ENCODE measurements at places on chromosomes 5 and 9. TPM values are rescaled to one million over a fixed set of nuclear protein-coding genes. Genes with fewer than 3 reads are reported as not detected.

DNA sequence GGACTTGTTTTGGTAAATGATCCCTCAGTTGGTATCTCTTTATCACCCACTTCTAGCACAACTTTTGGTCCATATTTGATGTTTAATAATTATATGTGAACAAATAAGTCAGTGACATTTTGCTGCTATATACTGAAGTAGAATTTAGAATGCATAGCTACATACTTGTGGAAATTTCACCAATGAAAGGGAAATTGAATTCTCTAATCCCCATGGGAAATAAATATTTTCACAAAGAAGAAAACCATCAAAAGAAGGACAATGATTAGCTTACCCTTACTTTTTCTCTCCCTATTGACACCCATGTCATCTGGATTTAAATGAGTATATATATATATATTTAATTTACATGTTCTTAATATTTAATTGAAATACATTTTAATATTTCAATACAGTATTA, 94.3 kb upstream of the DAB2 start:
- DNase-seq: no peak

Gene ZFP37
- 1.4 TPM for total RNA-seq

DNA sequence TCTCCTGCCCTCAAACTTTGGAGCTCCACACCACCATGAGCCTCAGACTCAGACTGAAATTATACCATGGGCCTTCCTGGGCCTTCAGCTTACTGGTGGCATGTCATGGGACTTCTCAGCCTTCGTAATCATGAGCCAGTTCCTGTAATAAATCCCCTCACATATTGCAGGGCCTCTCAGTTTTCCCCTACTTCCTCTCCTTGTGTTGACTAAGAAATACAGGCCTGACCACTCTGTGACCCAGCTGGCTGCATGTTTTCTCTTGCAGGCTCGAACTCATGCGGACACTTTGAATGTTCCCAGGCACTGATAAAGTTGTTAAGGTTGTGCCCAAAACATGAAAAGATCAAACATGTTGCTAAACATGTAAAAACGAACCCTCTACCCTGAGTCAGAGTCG, 26.2 kb upstream of the SHC3 start:
- DNase-seq: no peak

DNA sequence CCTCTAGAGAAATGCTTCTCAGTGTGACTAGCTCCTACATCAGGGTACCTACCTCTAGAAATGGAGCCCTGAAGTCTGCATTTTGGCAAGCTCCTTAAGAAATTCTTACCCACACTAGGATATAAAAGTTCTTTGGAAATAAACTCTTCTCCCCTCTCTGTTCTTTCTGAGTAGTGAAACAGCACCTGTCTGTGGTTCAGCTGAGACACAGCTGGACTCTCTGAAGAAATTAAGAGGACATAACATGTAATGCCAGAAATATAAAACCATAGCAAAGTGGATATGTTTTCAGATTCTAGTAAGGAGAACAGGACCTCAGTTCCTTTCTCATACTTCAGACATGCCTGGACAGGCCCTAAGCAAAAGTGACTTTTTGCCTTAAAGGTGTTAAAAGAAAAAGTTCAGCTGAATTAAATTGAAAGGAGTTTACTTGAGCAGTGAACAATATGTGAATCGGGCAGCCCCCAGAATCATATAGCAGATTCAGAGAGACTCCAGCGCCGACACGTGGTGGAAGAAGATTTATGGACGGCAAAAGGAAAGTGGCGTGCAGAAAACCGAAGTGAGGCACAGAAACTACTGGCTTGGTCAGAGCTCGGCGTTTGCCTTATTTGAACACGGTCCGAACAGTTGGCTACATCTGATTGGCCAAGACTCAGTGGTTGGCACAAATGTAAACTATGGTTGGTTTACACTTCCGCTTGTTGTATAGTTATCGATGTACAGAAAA, 64.5 kb downstream of the PRKACG start:
- DNase-seq: no peak

Gene MCIDAS
- not detected for total RNA-seq

DNA sequence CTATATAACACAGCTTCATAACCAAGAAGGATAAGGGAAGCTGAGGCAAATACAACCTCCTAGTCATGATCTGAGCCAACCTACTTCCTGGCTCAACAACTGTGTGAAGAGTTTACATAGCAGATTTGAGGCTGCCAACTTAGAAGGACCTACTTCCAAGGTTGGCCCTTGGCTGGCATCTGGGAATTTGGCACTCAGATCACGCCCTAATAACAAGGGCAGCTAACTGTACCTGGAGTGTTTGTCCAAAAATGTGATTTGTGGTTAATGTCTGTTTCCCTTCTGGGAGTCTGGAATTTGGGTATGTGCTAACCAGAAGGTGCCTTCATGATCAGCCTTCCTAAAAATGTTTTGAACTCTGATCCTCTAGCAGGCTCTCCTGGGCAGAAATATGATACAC, 287.2 kb downstream of the CAAP1 start:
- DNase-seq: no peak

DNA sequence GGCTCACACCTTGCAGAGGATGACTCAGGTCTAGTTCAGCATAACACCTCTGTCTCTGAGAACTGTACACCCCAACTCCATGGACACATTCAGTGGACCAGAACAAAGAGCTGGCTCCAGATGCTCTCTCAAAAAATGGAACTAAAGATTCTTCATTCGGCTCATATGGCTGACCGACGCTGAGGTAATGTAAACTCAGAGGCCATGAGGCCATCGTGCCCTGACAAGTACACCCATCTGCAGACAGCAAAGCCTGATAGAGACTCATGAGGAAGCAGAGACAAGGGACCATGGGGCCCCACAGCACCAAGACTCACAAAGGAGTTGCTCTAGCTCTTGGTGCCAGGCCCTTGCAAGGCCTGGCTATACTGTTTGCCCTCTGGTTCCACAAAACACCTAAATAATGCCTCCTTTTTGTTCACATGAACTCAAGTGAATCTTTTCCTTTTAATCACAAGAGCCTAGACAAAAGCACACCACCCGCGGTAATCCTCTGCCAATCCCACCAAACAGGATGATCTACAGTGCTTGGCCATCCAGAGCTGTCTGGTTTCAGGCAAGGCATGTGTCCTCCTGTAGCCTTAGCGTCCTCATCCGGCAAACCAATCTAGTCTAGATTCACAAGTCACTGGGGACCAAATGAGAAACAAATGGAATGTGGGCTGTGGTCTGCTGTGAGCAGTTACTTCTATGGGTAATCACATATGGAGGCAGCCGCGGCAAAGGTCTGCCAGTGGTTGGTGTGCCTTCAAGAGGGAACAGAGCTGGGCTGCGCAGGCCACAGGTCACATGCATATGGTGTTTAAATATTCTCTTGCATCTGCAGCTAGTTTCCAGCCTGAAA, 22.7 kb downstream of the MED27 start:
- no peak for DNase-seq

Gene JADE2
- total RNA-seq: 12.5 TPM

DNA sequence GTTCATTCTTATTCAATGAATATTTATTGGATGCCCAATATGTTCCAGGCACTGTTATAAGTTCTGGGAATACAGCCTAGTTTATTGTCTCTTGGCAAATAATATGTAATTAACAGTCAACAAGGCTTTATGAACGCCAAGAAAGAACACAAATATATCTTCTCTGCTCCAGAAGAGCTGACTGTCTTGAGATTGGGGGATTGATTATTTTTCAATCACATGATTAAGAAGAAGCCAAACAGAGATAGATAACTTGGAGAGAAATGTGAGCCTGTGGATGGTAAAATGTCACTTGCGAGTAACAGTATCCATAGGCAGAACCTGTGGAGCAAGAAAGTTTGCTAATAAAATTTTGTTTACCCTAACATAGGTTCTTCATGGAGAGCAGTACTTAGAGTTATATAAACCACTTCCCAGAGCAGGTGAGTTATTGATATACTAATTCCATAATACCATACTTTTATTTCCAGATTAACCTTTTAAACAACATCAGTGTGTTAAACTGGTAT, 49.4 kb downstream of the HSD17B4 start:
- DNase-seq: no peak

Gene KIF12
- total RNA-seq: not detected

DNA sequence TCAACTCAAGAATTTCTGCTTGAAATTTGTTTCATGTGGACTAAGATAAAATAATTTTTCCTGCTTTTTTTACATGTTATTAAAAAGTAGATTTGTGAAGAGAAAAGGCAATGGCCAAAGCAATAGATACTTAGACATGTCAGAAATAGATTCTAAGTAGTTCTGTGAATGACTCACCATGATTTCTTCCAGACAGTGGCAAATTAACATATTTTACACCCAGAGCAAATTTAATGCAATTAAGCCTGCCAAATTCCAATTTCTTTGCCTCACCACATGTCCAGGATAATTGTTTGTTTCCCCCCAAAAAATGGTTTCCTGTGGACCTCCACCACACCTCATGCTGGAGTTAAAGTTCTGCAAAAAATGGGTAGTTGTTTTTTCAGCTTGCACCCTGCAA, 651.4 kb downstream of the CETN3 start:
- no peak for DNase-seq

- DNase-seq: no peak
These were observed 11.9 kb downstream of the CNTFR start for GRCh38 chr9:34577400-34578240.

Gene TMOD1
- total RNA-seq: 1.7 TPM

Gene GNA14
- 72.2 TPM for total RNA-seq

Measured in dermis microvascular lymphatic vessel endothelial cell (primary cell).